ENCODE measurements at places on chromosomes 4 and X. TPM values are rescaled to one million over a fixed set of nuclear protein-coding genes. Genes with fewer than 3 reads are reported as not detected.

Gene MTNR1A
- total RNA-seq: 0.44 TPM

Gene BBS12
- total RNA-seq: 3.3 TPM

Gene TEX13A
- total RNA-seq: not detected

Gene PAGE4
- not detected for total RNA-seq

DNA sequence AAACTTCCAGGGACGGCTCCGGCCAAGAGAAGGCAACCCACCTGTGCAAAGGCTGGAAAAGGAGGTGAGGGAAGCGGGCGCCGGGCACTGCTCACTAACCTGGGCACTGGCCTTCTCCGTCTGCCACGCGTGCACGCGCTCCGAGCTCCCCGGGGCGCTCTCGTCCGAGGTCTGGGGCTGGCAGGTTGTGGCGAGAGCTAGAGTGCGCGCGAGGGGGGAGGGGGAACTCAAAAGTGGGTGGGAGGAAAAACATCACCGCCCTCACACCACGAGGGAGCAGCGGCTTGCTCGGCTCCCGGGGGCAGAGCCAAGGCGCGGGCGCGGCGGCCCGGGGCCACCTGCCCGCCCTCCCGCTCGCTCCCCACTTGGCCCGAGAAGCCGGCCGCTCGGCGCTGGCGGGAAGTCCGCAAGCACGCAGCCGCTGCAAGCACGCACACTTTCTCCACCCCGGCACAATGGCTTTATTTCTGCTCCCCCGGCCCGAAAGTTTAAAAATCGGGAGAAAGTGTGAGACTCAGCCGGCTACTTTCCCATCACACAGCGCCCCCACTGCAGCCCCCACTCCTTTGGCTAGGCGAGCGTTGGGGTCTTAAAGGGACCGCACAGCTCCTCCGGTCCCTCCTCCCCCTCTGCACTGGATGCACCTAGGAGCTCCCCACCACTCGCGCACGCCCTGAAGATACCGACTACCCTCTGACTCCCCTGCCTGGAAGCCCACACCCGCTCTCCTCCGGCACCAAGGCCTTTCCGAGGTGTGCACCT is at the start of gene CHRDL1:
Gene CHRDL1, minus strand, starts transcription at position 173 of the 762 bp plus-strand sequence. CDS start 3,636 bp downstream, outside the sequence.
- no peak for DNase-seq

DNA sequence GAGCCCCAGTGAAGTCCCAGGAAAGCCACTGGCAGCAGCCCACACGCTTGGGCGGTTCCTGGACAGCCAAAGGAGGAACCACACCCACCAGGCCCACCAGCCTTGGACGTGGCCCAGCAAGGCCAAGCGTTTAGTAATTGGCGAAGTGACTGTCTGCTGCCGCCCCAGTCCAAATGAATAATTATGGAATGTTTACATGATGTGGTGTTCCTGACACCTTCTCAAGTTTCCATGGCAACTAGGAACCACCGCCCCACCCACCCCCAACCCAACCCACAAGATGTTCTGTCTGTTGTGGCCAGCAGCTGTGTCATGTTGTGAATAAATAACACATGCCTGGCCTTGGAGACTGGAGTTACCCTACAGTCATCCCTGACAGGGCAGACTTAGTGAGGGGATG is 22.3 kb downstream of the APLN start:
- no peak for DNase-seq

DNA sequence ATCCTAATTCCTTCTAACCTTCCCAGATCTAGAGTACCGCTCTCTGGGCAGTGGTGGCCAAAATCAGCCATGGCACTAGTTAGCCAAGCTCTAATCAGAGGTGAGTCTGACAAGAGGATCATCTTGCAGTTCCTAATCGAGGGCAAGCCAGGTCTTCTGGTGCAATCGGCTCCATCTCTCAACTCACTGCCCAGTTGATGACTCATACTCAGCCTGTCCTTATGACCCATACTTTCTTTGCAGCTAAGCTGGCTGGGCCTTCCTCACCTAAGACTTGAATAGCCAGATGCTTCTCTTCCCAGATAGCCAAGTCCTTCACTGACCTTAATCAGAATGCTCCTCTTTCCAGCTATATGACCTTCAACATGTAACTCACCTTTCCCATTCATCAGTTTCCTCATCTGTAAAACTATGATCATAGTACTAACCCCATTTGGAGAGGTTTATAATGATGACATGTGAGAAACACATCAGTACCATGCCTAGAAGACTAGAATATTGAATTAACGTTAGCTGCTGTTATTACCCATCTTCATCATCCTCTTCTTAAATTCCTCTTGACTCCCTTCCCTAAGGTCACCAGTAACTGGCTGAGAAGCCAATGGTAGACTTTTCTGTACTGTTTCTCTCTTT is 57.1 kb downstream of the RELL1 start:
- DNase-seq: no peak

DNA sequence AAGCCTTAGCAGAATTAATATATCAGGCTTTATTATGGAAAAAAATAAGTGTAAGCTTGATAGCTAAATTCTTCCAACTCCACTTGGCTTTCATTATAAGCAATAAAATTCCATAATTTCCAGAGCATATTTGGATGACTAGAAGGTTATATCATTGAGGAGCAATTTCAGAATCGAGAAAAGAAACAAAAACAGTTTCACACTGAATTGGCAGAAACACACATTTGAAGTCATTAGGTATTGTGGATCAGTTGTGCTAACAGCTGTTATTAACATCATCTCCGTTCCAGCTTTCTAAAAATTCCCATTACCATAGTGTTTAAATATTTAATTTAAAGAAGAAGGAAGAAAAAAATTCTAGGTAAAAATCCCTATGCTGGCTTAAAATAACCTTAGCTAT is 92.6 kb downstream of the ANTXR2 start:
- no peak for DNase-seq

GRCh38 chrX:146238173-146238572 is 420.5 kb downstream of the SLITRK2 start:
- no peak for DNase-seq

GRCh38 chr4:148415500-148415899 is 26.7 kb downstream of the NR3C2 start:
- no peak for DNase-seq

- DNase-seq: no peak
These were observed 32.5 kb upstream of the FAM156A start for GRCh38 chrX:52990848-52991247.

GRCh38 chr4:81351654-81352445 is 119.9 kb downstream of the RASGEF1B start:
- DNase-seq: no peak

DNA sequence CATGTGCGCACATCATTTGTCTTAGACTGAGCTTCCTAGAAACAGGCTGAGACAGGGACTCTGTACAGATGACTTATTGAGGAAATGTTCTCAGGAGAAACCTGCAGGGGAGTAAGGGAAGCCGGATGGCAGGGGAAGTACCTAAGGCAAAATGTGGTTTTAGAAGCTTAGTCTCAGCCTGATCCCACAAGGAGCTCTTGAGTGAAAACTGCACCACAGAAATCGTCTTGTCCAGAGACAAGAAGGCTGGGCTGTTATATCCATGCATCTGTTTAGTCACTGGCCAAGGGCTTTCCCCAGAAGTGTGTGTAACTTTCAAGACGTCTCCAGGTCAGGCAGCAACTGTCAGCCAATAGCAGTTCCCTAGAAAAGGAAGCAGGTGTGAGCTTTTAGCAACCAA is 86.0 kb downstream of the FUNDC1 start:
- DNase-seq: no peak

- no peak for DNase-seq
These were observed 145.6 kb upstream of the FAT4 start for GRCh38 chr4:125169192-125169591.

DNA sequence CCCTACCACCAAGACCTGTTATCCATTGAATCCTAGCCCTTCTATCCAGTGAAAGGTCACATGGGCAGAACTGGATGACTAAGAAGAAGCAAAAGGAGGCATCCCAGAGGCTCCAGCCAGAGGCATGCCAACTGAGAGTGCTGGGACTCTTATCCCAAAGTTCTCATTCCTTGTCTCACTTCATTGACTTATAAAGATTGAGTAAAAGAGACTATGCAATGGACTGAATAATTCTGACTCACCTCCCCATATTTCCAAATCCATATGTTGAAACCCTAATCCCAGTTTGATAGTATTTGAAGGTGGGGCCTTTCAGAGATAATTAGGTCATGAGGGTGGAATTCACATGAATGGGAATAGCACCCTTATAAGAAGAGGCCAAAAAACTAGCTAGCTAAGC is 131.4 kb downstream of the COL25A1 start:
- no peak for DNase-seq

DNA sequence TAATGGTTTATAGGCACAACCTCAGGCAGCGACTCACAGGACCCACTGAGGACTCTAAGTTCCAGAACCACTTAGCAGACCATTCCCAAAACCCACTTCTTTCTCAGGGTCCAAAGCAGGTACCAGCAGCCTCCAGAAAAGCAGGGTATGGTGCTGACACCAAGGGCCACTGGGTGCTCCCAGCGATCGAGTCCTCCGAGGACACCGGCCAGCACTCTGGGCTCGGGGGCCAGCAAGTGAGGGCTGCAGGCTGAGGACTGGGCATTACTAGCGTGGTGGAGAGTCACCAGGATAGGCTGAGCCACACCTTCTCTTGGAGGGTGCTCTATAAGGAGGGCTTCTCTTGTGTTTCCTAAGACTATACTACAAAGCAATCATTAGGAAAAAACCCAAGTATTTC is 19.3 kb downstream of the LETM1 start:
- DNase-seq: no peak
